ENCODE measurements at places on chromosomes 11 and 22.

DNA sequence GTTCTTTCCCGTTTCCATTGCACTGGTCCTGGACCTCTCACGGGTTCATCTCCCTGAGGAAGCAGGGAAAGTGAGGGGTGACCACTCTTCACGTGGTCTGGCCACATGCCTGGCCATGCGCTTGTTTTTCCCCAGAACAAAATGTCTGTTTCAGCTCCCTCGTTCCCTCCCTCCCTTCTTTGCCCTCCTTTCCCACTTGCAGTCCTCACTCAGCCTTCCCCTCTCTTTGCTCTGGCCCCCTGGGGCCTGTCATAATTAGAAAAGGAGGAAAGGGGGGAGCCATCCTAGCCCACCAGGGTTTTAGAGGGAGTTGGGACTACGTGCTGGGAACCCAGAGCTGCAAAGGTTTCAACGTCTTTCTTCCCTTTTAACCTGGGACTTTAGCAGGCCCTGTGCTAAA, 52.8 kb upstream of the CADM1 start:
- DNase-seq, result no peak

DNA sequence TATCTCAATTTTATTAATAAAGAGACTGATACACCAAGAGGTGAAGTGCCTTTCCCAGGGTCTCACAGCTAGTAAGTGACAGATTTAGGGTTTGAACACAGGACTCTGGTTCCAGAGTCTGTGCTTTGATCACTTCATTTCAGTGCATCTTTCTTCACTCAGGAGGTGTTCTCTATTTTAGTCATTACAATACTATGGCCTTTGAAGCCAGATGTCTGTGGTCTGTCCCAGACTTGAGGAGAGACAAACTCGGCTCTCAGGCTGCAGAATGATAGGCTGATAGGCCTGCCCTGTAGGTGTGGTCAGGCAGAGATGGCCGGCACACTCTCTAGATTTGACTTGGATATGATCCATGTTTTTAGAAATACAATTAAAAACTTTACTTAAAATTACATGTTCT, 478.5 kb upstream of the CCDC90B start:
- no peak for DNase-seq

GRCh38 chr22:25698978-25699377, 43.0 kb upstream of the MYO18B start:
- DNase-seq, result peak; percentile 22

GRCh38 chr11:73244589-73245240, 26.6 kb downstream of the P2RY2 start:
- DNase-seq, result no peak

DNA sequence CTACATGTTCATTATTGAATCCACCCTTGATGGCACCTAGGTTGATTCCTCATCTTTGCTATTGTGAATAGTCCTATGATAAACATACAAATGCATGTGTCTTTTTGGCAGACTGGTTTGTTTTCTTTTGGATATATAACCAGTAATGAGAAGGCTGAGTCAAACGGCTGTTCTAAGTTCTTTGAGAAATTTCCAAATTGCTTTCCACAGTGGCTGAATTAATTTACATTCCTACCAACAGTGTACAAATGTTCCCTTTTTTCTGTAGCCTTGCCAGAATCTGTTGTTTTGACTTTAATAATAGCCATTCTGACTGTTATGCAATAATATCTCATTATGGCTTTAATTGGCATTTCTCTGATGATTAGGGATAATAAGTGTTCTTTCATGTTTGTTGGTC, 184.9 kb downstream of the CASP12 start:
- DNase-seq, result peak; percentile 32

GRCh38 chr11:119891055-119891768, 162.2 kb upstream of the NECTIN1 start:
- DNase-seq, result peak; percentile 16

DNA sequence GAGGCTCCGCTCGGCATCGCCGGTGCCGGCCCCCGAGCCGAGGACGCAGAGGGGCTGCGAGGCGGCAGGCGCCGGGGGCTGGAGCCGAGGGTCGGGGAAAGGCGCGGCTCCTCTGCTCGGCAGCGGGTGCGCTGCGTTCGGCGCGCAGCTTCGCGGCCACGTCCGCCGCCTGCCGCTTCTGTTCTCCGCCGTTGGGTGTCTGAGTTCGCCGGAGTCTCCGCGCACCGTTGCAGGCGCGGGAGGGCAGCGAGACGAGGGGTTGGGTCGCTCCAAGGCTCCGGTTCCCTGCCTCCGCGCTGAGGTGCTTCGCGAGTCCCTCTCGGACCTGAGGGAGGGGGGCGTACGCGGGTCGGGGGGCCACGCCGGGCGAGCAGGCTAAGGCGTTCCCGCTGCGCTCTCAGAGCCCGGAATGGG, 347 bp downstream of the MN1 start:
- DNase-seq, result no peak

- no peak for DNase-seq
These were observed 48.6 kb downstream of the NXPE1 start for GRCh38 chr11:114511079-114511478.

GRCh38 chr11:111135778-111136570, 109.6 kb upstream of the POU2AF2 start:
- DNase-seq, result peak; percentile 52

DNA sequence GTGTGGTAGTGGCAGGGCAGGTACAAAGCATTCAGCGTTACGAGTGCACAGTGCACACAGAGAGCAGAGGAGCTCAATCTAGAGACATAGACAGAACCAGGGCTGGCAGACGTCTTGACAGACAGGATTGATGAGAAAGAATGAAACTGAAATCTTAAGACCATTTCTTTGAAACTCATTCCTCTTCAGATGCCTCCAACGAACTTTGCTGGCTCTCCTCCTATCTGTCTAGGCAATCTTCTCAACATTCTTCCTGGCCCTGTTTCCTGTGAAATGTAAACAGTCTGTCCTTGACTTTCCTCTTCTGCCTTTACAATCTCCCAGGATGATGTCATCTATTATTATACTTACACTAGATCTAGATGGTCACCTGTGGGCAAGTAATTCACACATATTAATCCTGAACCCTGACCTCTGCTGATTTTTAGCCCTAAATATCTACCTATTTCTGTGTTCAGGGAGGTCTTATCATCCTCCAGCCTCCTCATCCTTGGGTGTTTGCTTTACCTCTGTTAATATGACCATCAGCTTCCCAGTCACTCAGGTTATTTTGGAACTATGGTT, 119.5 kb downstream of the ENTHD1 start:
- DNase-seq, result no peak

DNA sequence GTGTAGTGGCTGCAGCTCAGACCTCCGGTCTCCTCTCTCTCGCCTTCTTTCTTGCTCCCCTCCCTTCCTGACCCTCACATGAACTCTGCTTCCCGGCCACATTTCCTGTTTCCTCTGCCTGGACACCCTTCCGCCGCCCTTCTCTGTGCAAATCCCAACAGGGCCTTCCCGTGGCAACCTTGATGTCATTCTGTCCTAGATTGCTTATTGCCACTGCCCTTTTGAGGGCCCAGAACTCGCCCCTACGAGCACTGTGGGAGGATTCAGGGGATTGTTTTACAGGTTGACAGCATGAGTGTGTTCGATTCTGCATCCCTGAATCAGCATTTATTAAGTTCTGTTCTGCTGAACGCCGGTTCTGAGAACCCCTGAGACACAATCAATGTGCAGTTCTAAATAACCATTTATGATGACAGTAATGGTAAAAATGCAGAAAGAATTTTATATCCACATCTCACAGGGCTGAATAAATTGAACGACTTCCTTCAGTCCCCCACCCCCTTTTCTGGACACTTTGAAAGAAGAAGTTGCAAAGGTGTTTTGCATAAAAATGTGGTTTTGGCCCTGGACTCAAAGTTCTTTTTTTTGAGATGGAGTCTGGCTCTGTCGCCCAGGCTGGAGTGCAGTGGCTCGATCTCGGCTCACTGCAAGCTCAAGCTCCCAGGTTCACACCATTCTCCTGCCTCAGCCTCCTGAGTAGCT, 6.4 kb downstream of the BATF2 start:
- peak; percentile 85 for DNase-seq

DNA sequence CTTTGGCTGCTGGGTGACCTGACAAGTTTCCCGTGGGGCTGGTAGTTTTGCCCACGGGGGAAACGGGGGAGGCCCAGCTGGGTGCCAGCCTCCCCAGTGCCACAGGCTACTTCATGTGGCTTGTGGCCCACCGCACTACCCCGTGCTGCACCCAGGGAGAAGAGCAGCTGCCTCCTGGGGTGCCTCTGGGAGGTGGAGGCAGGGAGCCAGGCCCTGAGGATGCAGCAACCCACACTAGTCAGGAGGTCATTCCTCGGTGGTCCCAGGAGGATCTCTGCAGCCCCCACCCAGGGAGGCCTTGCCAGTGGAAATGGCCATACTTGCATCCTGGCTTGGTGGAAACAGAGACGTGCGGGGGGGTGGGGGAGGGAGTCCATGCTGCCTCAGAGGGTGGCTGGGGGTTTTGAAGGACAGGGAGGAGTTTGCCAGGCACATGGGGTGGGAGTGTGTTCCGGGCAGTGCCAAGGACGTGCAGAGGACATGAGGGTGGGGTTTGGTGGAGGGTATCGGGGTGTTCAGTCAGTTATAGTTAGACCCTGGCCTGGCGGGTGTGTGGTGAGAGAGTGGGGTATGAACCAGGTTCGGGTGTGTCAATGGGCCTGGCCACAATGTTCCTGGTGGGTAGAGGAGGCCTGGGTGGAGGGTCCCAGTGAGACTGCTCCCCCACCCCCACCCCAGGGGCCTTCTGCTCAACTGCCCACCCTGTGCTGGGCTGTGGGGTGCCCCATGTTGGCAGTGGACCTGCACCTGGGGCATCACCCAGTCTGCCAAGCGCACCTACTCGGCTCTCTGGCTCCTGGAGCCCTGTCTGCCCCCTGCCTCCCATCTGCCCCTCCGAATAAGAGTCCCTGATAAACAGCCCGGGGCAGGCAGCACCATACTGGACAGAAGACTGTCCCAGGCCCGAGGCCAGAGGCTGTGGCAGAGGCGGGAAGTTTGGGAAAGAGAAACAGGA, 3.8 kb downstream of the PIM3 start:
- DNase-seq, result peak; percentile 9
